Neural progenitor cell (in vitro differentiated cells): ENCODE measurements at places on chromosomes 2 and 18. TPM values are rescaled to one million over a fixed set of nuclear protein-coding genes. Genes with fewer than 3 reads are reported as not detected.

Gene CFAP53
- total RNA-seq: 0.36 and 0.74 TPM in 2 replicates

Gene MDH1B
- 3.7 and 3.9 TPM in 2 replicates for total RNA-seq

Gene KCNG3
- 6.8 and 7.8 TPM in 2 replicates for total RNA-seq

Gene ADCYAP1
- 0.03 and 0.04 TPM in 2 replicates for total RNA-seq

Gene LRRC30
- total RNA-seq: not detected in 2 replicates

Gene GALNT13
- total RNA-seq: 4.3 and 5.9 TPM in 2 replicates

Gene IL18R1
- total RNA-seq: 0.07 TPM in 1 of 2 replicates, not detected in the other

Gene PMAIP1
- 3.1 and 3.5 TPM in 2 replicates for total RNA-seq

Gene ERMN
- total RNA-seq: 1.2 and 2.2 TPM in 2 replicates

Gene IL36RN
- not detected in 2 replicates for total RNA-seq

Gene TMEM182
- total RNA-seq: 4.2 and 4.6 TPM in 2 replicates

Gene CCDC141
- 0.46 and 1.8 TPM in 2 replicates for total RNA-seq
